ENCODE measurements at places on chromosomes 7 and 10. TPM values are rescaled to one million over a fixed set of nuclear protein-coding genes. Genes with fewer than 3 reads are reported as not detected.
A peak's percentile ranks its signal among the peaks of the same experiment; 100 is the strongest.

DNA sequence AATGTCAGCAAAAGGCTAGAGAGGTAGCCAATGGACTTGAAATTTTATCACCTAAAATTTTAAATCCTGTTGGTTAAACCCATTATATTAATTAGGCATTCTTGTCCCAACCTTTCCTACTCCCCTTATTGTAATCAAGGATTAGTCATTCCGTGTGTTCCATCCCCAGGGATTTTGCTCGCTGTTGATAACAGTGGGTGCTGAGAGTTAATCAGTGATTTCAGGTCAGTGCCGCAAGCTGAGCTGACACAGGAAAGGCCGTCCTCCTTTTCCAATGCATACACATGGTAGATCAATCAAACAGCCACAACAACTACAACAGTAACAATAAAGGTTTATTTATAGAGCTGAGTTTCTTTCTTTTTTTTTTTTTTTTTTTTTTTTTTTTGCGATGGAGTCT is 271.4 kb downstream of the ACTR3B start:
- H3K27me3 ChIP-seq, result peaks cover 8% of the 10 kb centered on the region
- DNase-seq, result no peak
- H3K36me3 ChIP-seq, result no peaks in the 10 kb centered on the region

DNA sequence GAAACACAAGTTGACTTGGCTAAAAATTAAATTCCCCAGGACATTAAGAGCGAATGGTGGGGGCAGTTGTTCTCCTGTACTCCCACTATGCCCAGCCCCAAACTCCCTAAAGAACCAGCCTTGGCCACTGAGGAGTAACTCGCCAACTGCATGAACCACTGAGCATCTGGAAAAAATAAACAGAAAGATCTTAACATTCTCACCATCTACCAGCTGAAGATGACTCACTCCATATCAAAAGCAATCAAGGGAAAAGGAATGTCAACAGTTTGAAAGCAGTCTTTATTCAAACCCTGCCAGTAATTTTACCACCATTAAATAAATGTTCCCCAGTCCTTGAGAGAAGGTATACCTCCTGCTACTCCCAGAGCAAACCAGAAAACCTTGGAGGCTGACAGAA is 45.4 kb downstream of the CTTNBP2 start:
- H3K4me1 ChIP-seq, result peaks cover 12% of the 10 kb centered on the region
- no peak overlapping the region for H3K4me3 ChIP-seq
- H3K27me3 ChIP-seq, result no peaks in the 10 kb centered on the region
- H3K36me3 ChIP-seq, result no peaks in the 10 kb centered on the region
- peak; percentile 57 for DNase-seq

DNA sequence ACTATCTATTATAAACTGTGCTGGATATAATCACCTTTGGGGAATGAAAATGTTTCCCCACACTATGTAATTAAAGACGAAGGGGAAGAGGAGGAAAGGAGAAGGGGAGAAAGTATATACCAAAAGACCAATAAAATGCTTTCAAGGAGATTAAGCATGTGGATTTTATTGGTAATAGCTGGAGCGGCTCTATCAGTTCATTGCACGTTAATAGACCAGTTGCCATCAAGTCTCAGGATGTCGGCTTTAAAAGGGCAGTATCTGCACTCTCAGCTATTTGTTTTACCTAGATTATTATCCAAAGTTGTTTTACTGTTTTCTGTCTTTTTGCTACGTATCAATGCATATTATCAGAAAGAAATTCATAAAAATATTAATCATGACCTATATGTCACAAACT is 9.0 kb downstream of the ETV1 start:
- no peaks in the 10 kb centered on the region for H3K27me3 ChIP-seq
- peak overlapping the region; percentile 55 for H3K27ac ChIP-seq
- DNase-seq, result no peak
- H3K36me3 ChIP-seq, result no peaks in the 10 kb centered on the region
- H3K4me3 ChIP-seq, result peak overlapping the region; percentile 2
- H3K4me1 ChIP-seq, result peaks cover 32% of the 10 kb centered on the region

GRCh38 chr10:103058034-103058433 is 135.0 kb downstream of the NT5C2 start:
- no peaks in the 10 kb centered on the region for H3K4me1 ChIP-seq
- no peaks in the 10 kb centered on the region for H3K27me3 ChIP-seq
- no peaks in the 10 kb centered on the region for H3K36me3 ChIP-seq

GRCh38 chr7:82926477-82926876 is 236.2 kb downstream of the PCLO start:
- H3K27ac ChIP-seq, result no peak overlapping the region
- no peaks in the 10 kb centered on the region for H3K36me3 ChIP-seq
- no peak for DNase-seq
- H3K27me3 ChIP-seq, result no peaks in the 10 kb centered on the region

GRCh38 chr10:59513558-59513957 is 151.2 kb upstream of the FAM13C start:
- no peak overlapping the region for H3K4me3 ChIP-seq
- no peaks in the 10 kb centered on the region for H3K27me3 ChIP-seq
- peaks cover 34% of the 10 kb centered on the region for H3K4me1 ChIP-seq
- peak; percentile 72 for DNase-seq
- H3K36me3 ChIP-seq, result no peaks in the 10 kb centered on the region
- no peak overlapping the region for H3K27ac ChIP-seq

- H3K27me3 ChIP-seq, result no peaks in the 10 kb centered on the region
- DNase-seq, result no peak
- no peak overlapping the region for H3K4me3 ChIP-seq
- peaks cover 12% of the 10 kb centered on the region for H3K4me1 ChIP-seq
These were observed 69.6 kb upstream of the CAPZA2 start for GRCh38 chr7:116792813-116793212.

GRCh38 chr10:58651040-58651439 is 138.4 kb downstream of the BICC1 start:
- no peaks in the 10 kb centered on the region for H3K36me3 ChIP-seq
- H3K4me3 ChIP-seq, result no peak overlapping the region
- no peaks in the 10 kb centered on the region for H3K27me3 ChIP-seq
- H3K27ac ChIP-seq, result no peak overlapping the region

DNA sequence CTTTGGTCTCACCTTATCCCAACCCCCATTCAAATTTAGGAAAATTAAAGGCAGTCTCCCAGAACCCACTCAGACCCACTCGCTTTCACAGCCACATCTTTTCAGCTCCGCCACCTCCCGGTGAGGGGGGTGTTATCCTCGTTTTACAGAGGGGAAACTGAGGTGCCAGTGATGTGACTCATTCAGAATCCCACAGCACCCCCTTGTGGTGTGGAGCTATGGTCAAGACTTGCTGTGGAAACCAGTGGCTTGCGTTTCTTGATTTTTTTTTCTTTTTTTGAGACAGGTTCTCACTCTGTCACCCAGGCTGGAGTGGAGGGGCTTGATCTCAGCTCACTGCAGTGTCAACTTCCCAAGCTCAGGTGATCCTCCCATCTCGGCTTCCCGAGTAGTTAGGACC is 27.6 kb downstream of the SLC35G1 start:
- no peak for DNase-seq
- H3K4me1 ChIP-seq, result no peaks in the 10 kb centered on the region
- no peaks in the 10 kb centered on the region for H3K27me3 ChIP-seq
- no peak overlapping the region for H3K4me3 ChIP-seq
- H3K27ac ChIP-seq, result no peak overlapping the region

GRCh38 chr7:150410680-150411346 is 31.7 kb downstream of the ZNF775 start:
- no peaks in the 10 kb centered on the region for H3K4me1 ChIP-seq
- no peak for DNase-seq
- no peaks in the 10 kb centered on the region for H3K36me3 ChIP-seq
- no peaks in the 10 kb centered on the region for H3K27me3 ChIP-seq
- H3K4me3 ChIP-seq, result no peak overlapping the region

The UCN3 gene
- total RNA-seq, result not detected

The ABCC2 gene
- total RNA-seq, result 2.4 TPM

The MCM10 gene
- total RNA-seq, result 16.1 TPM

The ZNF479 gene
- total RNA-seq, result not detected

The ZPBP gene
- not detected for total RNA-seq

The CCDC172 gene
- total RNA-seq, result not detected

The PROSER2 gene
- total RNA-seq, result 66.0 TPM

The SDK1 gene
- 4.8 TPM for total RNA-seq

The FAM13C gene
- 0.63 TPM for total RNA-seq
